ENCODE measurements at places on chromosomes 1 and 21.

DNA sequence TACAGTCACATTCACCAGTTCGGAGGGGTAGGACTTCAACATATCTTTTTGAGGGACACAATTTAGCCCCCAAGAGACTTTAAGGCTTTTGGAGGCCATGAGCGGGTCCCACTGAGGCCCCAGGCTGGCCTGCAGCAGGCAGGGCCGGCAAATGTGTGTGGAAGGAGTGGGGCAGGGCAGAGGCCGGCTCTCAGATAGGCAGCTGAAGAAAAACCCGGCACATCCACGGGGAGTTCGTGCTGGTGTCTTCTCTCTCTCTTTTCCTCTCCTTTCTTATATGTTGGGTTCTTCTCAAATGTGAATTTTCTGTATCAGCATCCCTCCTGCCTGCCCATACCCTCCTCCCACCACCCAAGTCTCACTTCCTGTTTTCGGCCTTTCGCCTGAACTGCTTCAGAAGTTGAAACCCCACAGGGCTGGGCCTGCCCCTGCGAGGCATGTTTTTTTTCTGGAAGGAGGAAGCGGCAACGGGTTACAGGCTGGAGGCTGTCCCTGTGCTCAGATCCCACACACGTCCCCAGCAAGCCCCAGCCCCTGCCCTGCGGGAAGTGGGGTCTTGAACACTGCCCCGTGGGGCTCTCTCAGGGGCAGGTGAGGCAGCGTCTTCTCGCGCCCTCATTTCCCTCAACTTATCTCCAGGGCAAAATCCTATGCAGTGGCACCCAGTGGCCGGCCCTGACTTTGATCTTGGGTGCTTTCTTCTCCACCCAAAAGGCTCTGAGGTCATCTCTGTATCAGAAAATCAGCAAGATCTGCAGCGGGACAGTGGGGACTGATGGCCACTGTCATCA, 9.7 kb upstream of the UMODL1 start:
- no peak for DNase-seq

DNA sequence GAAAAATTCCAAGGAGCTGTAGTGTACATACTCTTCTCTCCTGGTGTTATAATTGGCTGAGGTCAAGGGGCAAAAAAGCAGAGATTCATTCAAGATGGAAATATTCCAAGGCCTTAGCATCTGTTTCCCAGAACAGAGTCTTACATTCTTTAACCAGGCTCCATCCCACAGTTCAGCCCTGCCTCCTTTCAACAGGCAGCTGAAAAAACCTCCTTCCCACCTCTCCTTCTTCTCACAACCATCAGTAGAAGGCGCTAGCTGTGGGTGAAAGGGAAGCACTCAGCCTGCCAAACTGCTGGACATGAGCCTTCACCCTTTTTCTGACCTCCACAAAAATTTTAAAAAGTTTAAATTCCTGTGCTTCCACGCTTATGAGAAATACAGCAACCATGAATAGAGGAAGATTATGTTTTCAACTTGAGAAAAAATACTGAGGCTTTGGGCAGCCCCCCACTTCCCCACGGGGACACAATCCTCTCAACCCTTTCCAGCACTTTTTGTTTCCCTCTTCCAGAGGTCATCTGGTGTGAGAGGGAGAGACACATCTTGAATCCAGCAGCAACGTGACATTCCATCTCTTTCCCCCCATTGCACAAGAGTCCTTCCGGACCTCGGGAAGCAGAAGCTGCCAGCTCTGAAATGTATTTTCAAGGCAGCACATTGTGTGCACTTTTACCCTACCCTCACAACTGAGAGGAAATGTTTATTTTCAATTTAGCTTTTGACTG, 43.2 kb upstream of the FMO2 start:
- DNase-seq: no peak

DNA sequence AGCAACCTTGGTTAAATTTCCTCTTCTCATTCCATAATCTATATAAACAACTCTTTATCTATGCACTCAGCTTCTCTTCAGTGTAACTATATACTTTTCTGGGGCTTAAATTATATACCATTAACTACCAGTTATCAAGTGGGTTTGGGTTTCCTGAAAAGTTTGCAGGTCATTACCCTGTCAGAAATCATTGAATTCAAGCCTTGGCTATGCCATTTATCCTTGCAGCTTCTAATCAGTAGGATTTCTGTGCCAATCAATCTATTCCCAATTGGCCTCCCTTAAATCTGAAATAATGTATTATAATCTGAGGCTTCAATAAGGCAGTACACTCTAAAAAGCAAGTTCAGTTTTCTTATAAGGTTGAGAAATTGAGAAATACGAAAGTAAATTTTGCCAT, 466.5 kb downstream of the NCAM2 start:
- no peak for DNase-seq

- no peak for DNase-seq
Measured at GRCh38 chr1:40932006-40932405, 47.5 kb upstream of the CTPS1 start.

GRCh38 chr1:54812801-54813484, 11.8 kb upstream of the TTC22 start:
- no peak for DNase-seq

- DNase-seq: no peak
Measured at GRCh38 chr1:59007820-59008598, 224.2 kb upstream of the JUN start.

- DNase-seq: no peak
Measured at GRCh38 chr1:98565951-98566350, 95.6 kb upstream of the SNX7 start.

DNA sequence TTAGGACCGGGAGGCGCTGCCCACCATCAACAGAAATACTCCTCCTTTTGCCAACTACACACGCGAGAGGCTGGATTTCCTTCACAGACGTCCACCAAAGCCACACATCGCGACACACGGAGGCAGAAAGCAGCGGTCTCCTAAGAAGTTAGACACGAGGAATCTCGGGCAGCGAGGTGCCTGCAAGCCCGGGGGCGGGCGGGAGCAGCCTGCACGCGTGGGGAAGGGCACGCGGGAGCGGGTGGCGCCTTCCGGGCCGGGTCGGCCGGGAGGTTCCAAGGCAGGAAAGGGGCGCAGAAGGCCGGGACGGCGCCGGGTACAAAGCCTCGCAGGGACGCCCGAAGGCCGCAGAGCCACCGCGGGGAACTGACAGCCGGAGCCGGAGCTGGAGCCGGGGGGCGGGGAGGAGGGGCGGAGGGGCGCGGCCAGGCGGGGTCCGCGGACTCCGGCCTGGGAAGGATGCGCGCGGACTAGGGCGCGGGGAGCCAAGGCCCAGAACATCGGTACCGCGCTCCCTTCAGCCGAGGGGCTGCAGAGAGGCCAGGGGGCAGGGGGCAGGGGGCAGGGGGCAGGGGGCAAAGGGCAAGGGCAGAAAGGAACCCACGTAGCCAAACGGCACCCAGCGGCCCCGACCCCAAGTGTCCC, 722 bp downstream of the NPHP4 start:
- DNase-seq: peak; percentile 50

DNA sequence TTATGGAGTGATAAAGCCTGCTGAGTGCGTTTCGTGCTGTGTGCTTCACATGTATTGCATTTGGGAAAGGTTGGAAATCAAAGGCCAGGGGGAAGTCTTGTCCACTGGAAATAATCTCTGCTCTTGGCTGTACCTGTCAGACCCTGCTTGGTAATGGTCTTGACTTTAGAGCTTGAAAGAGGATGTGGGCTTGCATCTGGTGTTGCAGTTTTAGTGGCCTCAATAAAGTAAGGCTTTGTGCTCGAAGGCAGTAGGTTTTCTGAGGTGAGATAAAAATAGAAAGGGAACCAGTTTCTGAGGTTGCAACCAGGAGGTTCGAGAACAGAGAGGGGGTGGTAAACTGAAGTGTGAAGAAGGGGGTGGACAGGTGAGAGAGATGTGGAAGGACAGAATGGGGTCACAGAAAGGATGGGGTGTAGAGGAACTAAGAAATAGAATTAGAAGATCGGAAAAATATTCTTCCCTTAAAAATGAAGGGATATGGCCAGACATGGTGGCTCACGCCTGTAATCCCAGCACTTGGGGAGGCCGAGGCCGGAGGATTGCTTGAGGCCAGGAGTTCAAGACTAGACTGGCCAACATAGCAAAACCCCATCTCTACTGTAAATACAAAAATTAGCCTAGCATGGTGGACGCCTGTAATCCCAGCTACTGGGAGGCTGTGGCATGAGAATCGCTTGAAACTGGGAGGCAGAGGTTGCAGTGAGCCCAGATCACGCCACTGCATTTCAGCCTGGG, 1.5 kb downstream of the S100PBP start:
- no peak for DNase-seq
